ENCODE measurements at places on chromosomes 6 and 20.

- no peak for DNase-seq
These were observed 13.9 kb downstream of the NT5E start for GRCh38 chr6:85463621-85464259.

DNA sequence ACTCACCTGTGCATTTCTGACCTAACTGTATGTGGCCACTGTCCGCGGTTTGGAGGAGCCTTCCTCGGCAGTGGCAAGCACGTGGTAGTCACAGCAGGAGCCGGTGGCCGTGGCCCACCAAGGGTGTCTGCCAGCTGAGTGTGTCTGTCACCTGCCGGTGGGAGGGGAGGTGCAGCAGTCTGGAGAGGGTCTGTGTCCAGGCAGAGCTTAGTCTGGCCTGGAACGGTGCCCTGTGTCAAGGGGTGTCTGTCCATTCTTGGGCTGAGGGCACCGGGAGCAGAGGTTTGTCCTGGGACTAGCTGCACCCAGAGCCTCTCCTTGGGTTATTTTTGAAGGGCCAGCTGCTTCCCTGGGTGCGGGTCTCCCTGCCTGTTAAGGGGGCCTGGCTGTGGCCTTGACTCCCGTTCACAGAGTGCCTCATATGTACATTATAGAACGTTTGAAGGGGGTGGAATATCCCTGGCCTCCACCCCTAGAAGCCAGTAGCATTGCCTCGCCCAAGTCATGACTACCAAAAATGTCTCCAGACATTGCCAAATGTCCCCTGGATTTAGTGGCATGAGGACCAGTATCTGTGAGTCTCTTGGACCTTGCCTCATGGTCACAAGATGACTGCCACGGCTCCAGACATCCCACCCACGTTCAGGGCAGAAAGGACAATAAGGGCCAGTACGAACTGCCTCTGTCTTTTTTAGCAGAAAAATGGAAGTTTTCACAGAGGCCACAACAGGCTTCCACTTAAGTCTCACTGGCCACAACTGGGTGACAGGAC is 5.2 kb downstream of the RBM38 start:
- no peak for DNase-seq

DNA sequence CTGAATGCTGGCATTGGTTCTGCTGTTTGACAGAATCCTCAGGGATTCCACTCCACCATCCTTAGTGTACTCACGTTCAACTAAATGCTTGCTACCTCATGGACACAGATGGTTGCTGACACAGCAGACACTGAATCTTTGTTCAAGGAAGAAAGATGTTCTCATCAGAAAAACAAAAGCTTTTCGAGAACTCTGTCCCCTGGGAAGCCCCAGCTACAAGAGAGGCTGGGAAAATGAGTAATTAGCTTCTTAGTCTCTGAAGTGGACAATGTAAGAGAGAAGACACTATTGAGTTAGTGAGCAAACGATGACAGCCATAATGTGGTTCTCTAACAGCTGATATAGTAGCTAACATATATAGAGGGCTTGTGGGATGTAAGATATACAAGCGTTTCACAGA is 30.9 kb upstream of the ENPP5 start:
- DNase-seq: no peak

- DNase-seq: no peak
These were observed 59.3 kb upstream of the SPTLC3 start for GRCh38 chr20:12949429-12949980.

DNA sequence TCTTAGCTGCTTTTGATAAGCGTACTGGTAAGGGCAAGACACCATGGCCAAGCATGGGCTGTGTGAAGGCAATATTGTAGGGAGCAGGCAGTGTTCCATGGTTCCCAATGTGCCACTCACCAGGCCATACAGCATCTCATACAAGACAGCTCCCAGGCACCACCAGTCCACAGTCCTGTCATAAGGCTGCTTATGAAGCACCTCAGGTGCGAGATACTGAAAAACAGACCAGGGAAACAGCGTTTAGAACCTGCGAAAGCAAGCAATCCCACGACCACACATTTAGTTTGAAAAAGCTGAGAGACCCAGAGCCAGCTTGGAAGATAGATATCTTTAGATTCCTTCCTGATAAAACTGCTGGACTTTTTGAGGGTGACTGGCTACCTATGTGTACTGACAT is 119.1 kb upstream of the SLC2A12 start:
- DNase-seq: no peak

DNA sequence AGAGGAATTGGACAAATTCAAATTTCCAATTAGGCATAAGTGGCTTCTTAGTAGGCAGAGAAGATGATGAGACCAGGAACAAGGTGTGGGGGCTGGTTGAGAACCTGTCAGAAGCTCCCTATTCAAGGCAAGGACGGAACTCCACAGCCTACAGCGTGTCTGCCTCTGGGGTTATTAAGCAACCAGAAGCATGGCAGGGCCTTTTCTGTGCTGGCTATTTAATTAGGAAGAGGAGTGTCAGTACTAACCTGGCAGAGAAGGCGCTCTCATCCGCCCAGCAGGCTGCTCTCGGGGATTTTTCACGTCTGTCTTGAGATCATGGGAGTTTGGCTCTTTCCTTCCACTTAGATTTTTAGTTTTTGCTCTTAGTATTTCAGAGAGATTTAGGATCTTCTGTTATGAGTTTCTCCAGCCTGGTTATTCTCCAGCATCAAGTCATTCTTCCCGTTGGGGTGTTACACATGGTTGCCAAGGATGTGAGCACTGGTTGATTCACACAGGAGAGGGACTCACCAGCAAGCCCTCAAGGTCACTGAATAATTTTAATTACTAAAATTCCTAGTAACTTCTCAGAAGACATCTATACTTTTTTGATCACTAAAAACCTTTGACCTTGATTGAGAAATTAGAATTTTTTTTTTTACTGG is 23.9 kb downstream of the ADTRP start:
- DNase-seq: no peak

GRCh38 chr6:169792306-169793015 is 41.0 kb downstream of the ERMARD start:
- no peak for DNase-seq

- no peak for DNase-seq
These were observed 20.0 kb downstream of the GINM1 start for GRCh38 chr6:149586149-149586548.

GRCh38 chr20:54587408-54587807 is 112.0 kb downstream of the DOK5 start:
- no peak for DNase-seq

- no peak for DNase-seq
These were observed 96.2 kb upstream of the CNR1 start for GRCh38 chr6:88262332-88262731.

DNA sequence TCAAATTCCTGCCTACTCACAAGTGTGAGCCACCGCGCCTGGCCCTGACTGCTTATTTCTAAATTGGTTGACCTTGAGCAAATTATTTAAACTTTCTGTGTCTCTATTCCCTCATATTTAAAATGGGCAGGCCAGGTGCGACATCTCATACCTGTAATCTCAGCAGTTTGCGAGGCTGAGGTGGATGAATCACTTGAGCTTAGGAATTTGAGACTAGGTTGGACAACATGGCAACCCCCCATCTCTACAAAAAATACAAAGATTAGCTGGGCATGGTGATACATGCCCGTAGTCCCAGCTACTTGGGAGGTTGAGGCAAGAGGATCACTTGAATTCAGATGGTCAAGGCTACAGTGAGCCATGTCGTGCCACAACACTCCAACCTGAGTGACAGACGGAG is 26.5 kb downstream of the DCBLD1 start:
- no peak for DNase-seq

GRCh38 chr6:131923356-131923755 is 27.8 kb downstream of the CCN2 start:
- DNase-seq: peak; percentile 3

DNA sequence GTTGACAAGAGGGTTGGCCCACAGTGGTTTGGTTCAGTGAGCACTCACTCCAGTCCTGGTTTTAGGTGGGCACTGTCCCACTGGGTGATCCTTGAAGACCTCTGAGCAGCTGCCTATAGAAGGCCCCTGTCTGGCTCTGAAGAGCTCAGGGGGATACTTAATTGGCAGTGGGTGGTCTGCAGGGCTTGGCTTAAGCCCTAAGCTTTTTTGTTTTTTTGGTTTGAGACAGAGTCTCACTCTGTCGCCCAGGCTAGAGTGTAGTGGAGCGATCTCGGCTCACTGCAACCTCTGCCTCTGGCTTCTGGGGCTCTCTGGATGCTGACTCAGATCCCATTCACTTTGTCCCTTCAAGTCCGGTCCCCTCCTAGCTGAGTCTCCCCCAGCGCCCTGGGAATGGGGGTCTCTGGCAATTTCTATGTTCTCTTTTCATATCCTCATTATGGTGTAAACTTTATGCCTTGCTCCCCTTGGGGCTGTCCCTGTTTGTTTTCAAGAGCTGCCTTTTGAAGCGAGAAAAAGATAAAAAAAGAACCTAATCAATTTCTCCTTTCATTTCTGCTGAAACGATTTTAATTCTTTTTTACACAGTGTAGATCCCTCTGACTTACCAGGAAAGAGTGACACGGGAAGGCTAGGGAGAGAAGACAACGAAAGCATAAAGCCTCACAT is 12.2 kb upstream of the KCNG1 start:
- no peak for DNase-seq

- DNase-seq: no peak
These were observed 633 bp downstream of the RPRD1B start for GRCh38 chr20:38034108-38034649.

DNA sequence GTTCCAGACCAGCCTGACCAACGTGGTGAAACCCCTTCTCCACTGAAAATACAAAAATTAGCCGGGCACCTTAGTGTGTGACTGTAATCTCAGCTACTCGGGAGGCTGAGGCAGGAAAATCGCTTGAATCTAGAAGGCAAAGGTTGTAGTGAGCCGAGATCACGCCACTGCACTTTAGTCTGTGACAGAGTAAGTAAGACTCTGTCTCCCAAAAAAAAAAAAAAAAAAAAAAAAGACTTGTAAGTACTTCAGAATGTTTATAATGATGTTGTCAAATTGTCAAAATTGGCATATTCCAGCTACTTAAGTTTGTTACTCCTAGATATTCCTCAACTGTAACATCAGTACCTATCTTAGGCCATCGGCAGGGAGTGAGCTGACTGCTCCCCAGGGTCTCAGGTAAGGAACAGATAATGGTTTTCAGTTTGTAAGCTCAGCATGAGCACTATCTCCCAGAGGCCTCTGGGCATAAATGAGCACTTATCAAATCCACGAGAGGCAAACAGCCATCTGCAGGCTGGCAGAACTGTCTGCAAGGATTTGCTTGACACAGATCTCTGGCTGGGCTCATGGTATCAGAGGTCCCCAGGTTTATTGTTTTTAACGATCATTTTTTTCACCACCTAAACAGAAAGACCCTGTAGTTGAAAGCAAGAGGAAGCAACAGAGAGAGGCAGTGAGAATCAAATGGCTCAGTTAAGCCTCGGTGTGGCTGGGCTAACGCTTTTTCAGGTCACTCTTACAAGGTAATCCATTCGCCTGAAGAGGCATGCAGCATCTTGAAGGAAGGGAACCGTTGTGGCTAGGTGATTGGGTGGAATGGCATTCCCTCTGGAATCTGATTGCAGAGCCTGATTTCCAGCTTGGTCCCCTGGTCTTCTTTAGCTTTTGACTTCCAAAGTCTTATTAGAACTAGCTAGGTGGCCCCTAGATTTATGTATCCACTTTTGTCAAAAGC is 115.9 kb downstream of the LY86 start:
- DNase-seq: no peak

DNA sequence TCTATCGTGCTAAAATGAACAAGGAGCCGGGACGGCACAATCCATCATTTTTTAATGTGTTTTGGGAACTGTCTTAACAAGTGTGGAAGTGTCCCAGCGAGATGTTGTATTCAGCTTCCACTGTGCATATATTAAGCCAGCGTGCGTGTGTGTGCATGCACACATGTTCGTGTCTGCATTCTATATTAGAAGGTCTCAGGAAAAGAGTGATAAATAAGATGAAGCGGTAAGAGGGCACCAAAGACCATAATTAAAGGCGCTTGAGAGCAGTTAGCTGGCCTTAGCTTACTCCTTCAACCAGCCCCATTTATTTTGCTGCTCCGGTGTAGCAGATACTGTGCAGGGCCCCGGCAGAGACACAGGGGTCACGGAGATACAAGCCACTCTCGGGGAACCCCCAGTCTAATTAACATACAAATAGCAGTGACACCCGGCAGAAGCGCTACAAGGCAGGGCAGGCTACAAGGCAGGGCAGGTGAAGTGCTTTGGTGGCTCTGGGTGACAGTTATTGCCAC is 206.5 kb upstream of the RREB1 start:
- no peak for DNase-seq
